ENCODE measurements at places on chromosomes 16 and 17. TPM values are rescaled to one million over a fixed set of nuclear protein-coding genes. Genes with fewer than 3 reads are reported as not detected.

The MYL4 gene
- not detected for total RNA-seq

The RPL38 gene
- total RNA-seq: 1,282 TPM

The CCR7 gene
- 109 TPM for total RNA-seq

The REXO5 gene
- 3.9 TPM for total RNA-seq

The AANAT gene
- total RNA-seq: not detected

The KRT32 gene
- total RNA-seq: not detected

The CACNG5 gene
- not detected for total RNA-seq

The CD19 gene
- total RNA-seq: 8.5 TPM

The KRTAP4-9 gene
- not detected for total RNA-seq

The CHST4 gene
- total RNA-seq: not detected

Data from activated T-cell treated with anti-CD3 and anti-CD28 coated beads, Interleukin-2, amount 50 U/mL, for 4 hours (primary cell).